CD4-positive, alpha-beta T cell treated with Interferon gamma for 1 hour (primary cell): ENCODE measurements at places on chromosomes 1 and 21.

- DNase-seq = peak; percentile 54
Measured at GRCh38 chr1:27522432-27523336, 32.7 kb upstream of the WASF2 start.

DNA sequence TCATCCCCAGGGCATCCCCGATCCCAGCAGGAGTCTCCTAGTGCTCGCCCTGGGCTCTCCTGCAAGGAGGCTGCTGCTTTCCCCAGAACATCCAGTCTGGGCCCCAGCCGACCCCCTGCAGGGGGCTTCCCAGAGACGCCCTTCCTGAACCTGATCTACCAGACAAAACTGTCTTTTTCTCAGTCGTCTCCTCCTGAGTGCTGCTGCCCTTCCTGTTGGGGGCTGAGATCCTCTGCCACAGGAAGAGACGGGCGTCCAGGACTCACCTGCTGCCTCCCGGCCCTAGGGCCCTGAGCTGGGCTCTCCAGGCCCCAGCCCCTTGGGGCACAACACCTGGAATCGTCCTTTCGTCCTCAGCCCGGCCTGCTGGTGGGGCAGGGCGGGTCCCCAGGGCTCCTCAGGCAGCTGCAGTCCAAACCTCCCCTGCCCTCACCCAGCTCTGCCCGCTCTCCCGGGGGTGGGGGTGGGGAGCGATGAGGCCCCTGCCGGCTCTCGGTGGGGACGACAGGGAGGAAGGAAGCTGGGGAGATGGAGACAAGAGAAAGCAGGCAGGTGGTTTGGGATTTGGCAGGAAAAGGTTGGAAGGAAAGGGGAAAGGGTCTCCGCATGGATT is 36.9 kb downstream of the TP73 start:
- no peak for DNase-seq

- DNase-seq = no peak
Measured at GRCh38 chr1:1196431-1197187, 9.8 kb downstream of the TNFRSF18 start.

DNA sequence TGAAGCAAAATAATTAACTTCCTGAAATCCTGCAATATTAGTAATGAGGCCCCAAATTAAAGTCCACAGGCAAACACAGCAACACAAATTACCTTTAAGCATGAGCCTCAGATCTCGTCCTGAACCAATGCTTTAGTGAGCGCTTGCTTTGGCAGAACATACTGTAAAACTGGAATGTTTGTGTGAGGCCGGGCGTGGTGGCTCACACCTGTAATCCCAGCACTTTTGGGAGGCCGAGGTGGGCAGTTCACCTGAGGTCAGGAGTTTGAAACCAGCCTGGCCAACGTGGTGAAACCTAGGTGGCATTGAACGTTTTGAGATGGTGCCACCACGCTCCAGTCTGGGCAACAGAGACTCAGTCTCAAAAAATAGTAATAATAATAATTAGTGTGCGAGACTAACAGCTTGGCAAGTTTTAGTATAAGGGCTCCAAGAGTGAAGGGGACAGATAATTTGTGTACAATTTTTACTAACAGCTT is 17.8 kb downstream of the SFPQ start:
- no peak for DNase-seq

- DNase-seq = no peak
Measured at GRCh38 chr1:8745749-8746390, 71.6 kb downstream of the RERE start.

GRCh38 chr1:247408100-247408499 is 7.9 kb upstream of the NLRP3 start:
- no peak for DNase-seq

GRCh38 chr1:151759241-151759640 is 4.1 kb downstream of the MRPL9 start:
- DNase-seq = no peak

DNA sequence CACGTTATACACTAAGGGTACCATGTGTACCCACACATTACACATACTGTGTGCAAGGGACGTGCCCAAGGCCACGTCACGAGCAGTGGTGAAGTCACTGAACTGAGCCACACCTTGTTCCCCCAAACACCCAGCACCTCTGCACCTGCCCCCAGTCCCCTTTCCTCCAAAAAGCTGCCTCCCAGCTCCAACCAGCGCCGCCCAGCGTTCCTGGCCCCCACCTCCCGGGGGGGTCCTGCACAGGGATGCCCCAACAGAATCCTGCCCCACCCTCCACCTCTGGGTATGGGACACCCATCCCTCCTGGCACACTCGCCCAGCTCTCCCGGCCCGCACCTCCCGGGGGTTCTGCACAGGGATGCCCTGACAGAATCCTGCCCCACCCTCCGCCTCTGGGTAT is 54.1 kb downstream of the CHD5 start:
- DNase-seq = no peak

- DNase-seq = no peak
Measured at GRCh38 chr21:28442624-28443023, 550.1 kb downstream of the LTN1 start.

- DNase-seq = no peak
Measured at GRCh38 chr1:207603777-207604176, 41.2 kb upstream of the CR1L start.

DNA sequence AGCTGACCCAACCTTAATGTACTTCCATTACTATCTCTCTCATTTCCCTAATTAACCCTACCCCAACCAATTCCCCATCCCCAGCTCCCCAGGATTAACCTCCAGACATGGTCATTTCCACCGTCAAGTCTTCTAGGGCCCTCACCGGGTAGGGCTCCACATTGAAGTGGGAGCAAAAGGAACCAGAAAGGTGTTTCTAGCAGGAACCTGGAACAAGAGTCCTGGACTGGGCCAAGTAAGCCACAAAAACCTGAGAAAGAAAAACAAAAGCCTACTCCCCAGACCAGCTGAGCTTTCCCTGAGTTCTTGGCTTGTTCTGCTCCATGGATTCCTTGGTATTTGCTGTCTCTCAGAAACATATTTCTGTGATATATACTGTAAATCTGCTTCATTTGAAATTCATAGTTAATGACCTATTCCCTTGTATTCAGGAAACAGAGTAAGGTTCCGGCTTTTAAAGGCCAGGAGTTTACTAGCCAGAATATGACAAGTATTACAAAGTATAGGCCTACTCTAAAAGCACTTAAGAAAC is 58.4 kb downstream of the SYF2 start:
- no peak for DNase-seq

DNA sequence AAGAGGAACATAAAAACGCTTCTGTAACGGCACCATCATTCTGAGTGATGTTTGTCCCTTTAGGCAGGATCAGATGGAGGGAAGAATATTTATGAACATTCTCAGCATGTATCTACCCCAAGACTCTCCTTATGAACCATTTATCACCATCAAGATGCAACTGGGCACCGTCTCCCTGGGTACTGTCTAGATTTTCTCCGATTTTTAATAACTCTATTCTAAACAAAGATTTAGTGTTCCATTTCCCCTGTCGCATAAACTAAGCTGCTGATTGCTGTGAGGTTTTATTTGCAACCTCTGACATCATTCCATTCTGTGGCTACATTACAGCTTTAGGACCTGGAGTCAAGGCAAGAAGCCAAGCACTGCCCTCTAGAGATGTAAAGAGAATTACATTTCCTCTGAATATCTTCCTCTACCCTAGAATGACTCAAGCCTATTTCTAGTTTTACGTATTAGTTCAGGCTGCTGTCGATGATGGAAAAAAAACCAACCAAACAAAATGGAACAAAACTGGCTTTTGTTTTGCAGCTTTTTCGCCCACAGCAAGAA is 130.1 kb upstream of the MAP1LC3C start:
- no peak for DNase-seq

DNA sequence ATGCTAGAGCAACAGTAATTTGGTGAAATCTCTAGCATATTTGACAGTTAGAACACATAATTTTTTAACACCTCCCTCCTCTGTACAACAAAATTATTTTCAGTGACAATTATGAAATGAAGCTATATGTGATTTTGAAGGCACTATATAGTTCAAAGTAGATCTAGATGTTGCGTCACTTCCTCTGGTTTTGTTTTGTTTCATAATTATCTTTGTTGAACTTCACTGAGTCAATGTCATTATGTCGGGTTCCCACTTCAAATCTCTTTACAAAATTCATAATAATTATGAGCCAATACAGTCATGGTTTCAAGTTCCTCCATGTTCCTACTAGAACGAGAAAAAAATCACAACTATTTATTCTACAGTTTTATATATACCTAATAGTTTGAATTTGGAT is 254.8 kb upstream of the PLXNA2 start:
- no peak for DNase-seq

DNA sequence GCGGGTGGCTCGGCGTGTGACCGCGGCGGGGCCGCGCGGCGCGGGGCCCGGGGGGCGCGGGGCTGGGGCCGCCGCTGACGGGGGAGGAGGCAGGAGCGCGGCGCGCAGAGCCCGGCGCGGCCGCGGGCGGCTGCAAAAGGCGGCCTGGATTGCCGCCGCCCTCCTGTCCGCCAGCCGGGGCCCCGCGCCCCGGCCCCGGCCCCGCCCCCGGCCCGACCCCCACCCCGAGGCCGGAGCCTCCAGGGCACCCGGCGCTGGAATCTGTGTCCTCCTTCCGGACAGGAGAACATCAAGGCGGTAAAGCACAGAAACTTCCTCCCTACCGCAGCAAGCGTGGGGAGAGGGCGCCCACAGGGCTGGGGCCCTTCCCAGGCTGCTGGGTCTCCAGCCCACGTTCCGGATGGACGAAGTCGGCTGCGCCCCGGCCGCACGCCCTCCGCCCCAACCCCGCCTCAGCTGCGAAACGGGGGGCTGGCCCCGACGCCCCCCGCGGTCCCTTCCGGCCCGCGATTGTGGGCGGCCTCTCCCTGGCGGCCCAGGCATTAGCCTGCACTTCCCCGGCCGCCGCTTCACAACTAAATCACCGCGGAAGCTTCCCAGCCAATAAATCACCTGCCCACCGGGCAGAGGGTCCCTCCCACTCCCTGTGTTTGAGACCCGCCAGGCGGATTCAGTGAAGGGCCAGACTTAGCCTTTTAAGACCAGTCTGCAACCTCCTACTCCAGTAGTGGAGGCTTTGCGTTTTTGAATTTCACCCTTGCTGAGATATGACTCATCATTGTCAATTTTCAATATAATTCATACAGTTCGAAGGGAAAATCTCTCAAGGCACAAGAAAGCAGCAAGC is 106.0 kb downstream of the SLC45A1 start:
- peak; percentile 45 for DNase-seq

DNA sequence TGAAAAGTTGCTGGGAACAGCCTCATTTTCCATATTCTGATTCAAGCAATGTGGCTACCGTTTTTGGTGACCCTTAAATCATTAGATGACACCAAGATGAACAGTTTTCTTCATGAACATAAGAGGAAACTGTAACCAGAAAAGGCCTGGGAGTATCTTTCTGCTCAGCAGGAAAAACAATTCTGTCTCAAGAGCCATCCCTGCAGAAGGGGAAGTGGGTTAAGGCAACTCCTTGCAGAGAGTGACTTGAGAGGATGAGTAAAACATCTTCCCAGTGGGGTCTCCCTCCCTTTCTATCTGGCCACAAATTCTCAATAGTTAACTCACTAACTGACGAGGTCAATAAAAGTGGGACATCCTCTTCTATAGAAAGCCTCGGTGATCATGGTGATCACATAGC is 187.6 kb upstream of the NRIP1 start:
- no peak for DNase-seq

- no peak for DNase-seq
Measured at GRCh38 chr21:35674895-35675470, 385.3 kb downstream of the SETD4 start.

- no peak for DNase-seq
Measured at GRCh38 chr1:225748529-225748928, 29.1 kb upstream of the SRP9 start.

DNA sequence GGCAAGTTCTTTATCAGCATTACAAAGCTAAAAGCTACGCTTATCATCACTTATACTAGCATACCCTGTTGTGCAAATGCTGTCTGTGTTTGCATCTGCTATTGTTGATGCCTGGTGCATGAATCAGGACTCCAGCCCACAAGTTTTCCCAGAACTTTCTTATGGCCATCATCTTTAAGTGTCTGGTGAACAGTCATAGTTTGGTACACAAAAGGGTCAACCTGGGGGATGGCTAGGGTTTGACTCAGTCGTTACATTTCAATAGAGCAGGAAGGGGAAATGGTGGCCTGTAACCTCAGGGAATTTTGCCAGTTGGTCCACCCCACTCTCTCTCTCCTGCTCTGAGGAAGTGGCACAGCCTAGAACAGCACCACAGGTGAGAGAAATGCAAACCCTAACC is 35.4 kb downstream of the SELL start:
- no peak for DNase-seq

DNA sequence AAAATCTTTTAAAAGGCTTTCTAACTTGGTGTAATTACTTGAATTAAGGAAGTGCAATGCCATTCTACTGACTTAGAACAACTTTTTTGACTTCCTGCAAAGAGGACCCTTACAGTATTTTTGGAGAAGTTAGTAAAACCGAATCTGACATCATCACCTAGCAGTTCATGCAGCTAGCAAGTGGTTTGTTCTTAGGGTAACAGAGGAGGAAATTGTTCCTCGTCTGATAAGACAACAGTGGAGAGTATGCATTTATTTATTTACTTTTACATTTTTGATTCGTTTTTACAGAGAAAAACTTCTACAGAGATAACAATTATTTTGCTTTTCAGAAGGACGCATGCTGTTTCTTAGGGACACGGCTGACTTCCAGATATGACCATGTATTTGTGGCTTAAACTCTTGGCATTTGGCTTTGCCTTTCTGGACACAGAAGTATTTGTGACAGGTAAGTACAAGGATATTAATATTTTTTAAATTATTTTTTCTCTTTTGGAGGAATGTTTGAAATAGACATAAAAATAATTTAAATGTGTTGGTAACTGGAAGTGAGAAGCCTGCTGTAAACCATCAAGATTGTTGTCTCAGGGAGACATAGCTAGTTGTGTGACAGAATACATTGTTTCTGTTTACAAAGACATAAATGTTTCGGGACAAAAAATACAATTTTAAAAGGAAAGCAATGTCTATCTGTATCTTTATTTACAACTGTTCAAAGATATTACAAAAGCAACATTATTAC is at the start of gene PTPRC:
Gene PTPRC, plus strand, starts transcription at position 147 of the 742 bp plus-strand sequence. Its CDS starts 229 bp downstream, at position 376.
- no peak for DNase-seq

GRCh38 chr1:27643600-27644368 is 8.8 kb upstream of the FGR start:
- peak; percentile 72 for DNase-seq

DNA sequence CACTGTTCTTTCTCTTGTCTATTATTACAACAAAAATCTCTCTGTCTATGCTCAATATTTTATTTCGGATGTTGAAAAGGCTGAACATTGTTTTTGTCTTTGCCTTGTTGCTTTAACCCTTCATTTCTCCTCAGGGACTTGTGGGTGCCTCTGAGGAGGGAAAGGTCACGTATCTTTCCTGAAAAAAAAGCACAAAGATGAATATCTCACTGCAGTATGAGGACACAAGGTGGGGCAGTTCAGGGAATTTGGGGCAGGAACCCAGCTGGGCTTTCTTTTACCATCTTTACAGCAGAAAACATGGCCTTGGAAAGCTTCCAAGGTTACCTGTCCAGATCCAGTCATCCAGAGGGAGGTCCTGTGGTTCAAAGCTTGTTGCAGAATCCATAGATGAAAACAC is 99.1 kb upstream of the LPGAT1 start:
- DNase-seq = no peak

GRCh38 chr21:41149199-41149598 is 18.8 kb upstream of the BACE2 start:
- no peak for DNase-seq

GRCh38 chr1:236524895-236525184 is 1.1 kb downstream of the LGALS8 start:
- DNase-seq = no peak

GRCh38 chr1:205756552-205756951 is 6.6 kb upstream of the NUCKS1 start:
- DNase-seq = no peak

GRCh38 chr1:101121975-101122374 is 96.4 kb upstream of the DPH5 start:
- no peak for DNase-seq

- no peak for DNase-seq
Measured at GRCh38 chr1:215657047-215657446, 89.9 kb downstream of the KCTD3 start.
